ENCODE measurements at places on chromosomes 1 and 21.

GRCh38 chr1:89556726-89557444 lies 32.3 kb downstream of the LRRC8B start:
- peaks cover 6% of the 10 kb centered on the region for H3K36me3 ChIP-seq
- H3K4me3 ChIP-seq, result no peak overlapping the region
- peaks cover 9% of the 10 kb centered on the region for H3K4me1 ChIP-seq
- no peaks in the 10 kb centered on the region for H3K27me3 ChIP-seq

DNA sequence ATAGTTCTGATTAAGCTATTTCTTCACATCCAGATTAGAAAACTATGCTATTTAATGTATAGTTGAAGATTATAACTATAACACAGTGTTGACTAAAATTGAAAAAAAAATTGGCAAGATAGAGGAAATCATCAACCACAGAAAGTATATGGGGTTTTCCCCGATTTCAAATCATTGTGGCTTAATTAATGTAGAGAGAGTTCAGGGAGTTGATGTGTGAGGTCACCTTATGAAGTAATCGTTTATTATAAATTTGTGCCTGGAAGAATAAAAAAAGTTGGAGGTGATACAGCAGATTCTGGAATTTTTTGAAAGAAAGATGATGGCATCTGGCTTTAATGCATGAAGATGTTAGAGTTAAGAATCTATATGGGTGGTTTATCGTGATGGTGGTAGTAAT lies 84.3 kb downstream of the PTGS2 start:
- peak; percentile 45 for DNase-seq
- H3K4me1 ChIP-seq, result peaks cover 6% of the 10 kb centered on the region
- H3K27ac ChIP-seq, result no peak overlapping the region
- no peaks in the 10 kb centered on the region for H3K27me3 ChIP-seq

DNA sequence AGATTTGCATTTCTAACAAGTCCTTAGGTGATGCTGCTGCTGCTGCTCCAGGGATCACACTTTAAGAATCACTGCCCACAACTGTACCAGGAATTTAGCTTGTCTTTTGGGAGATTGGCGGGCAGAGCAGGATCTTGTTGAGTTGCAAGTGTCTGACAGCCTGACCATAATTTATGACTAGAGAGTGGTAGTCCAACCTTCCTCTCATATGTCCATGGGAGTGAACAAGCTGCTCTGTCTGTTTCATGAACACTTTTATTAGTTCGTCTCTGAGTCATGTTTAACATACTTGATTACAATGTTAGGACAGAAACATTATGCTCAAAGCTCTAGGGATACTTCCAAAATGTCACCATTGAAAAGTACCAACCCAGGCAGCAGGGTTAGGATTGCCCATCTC lies 169.6 kb downstream of the TGFB2 start:
- peaks cover 11% of the 10 kb centered on the region for H3K4me1 ChIP-seq
- no peak for DNase-seq
- no peak overlapping the region for H3K4me3 ChIP-seq
- H3K27me3 ChIP-seq, result no peaks in the 10 kb centered on the region

- H3K4me1 ChIP-seq, result no peaks in the 10 kb centered on the region
- no peak overlapping the region for H3K4me3 ChIP-seq
- no peak for DNase-seq
- H3K27ac ChIP-seq, result no peak overlapping the region
These were observed 117.2 kb downstream of the DMRTB1 start for GRCh38 chr1:53576381-53576801.

DNA sequence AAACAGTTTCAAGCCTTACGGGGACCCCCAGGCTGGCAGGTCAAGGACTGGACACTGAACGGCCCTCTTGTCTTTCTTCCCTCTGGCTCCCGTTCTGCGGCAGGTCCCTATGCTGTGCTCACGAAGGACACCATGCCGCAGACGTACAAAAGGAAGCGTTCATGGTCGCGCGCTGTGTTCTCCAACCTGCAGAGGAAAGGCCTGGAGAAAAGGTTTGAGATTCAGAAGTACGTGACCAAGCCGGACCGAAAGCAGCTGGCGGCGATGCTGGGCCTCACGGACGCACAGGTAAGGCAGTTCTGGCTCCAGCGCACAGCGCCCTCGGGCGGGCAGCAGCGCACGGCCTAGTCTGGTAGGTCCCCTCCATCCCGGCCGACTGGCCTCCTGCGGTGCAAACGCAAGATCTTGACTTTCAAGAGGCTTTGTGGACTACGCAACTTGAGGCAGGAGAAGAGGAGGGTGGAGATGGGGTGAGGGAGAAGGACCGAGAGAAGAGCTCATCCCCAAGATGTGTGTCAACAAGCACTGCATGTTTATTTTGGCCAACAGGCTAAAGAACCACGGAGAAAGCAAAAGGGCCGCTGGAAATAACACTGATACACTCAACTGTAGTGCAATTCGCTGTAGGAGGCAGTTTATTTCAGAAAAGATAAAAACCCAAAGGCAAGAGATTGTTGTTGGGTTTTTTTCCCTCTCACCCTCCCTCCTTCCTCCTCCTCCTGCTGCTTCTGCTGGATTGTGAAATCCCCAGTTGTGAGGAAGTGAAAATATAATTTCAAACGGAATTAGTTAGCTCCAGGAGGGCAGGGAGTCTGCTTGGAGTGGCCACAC lies 3.0 kb downstream of the HLX start:
- no peaks in the 10 kb centered on the region for H3K27me3 ChIP-seq
- DNase-seq, result peak; percentile 53
- no peaks in the 10 kb centered on the region for H3K36me3 ChIP-seq
- H3K27ac ChIP-seq, result no peak overlapping the region
- H3K4me3 ChIP-seq, result no peak overlapping the region
- H3K4me1 ChIP-seq, result peaks cover 21% of the 10 kb centered on the region

- no peak overlapping the region for H3K27ac ChIP-seq
- H3K27me3 ChIP-seq, result no peaks in the 10 kb centered on the region
- peak; percentile 85 for DNase-seq
- H3K36me3 ChIP-seq, result peaks cover 9% of the 10 kb centered on the region
These were observed 18.9 kb downstream of the PGBD2 start for GRCh38 chr1:248924696-248925532.

DNA sequence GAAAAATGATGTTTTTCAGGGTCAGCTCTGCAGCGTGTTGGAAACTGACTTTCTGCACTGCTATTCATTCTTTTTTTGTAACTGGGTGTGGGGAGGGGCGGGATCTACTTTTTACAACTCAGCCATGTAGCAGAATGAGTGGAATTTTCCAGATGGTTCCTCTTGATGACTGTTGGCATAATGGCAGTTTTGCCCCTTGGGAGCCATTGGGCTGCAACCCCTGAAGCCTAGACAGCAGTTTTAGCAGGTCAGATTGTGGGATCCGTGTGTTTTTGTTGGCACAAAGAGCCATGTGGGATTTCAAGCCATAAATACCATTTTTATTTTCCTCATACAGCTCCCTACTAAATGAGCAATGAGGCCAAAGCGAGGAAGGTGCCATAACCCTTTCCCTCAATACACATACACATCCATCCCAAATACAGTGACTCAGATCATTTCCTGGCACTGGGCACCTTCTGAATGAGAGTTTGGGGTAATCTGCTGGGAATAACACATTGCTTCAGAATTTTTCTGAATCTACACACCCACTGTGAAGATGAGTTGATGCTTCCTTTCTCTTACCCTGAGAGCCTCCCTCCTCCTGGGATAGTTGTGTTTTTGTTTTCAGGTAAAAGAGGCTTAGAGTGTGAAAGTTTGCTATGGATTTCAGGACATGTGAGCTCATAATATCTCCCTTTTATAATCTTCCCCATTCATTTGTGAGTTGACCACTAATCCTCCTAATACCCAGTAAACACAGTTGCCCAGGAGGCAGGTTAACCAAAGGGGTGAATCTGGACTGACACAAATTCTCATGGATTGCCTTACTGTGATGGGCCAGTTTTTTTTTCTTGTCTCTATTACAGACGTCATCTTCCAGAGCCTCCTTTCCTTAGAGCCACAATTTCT lies 13.1 kb downstream of the S100A10 start:
- H3K36me3 ChIP-seq, result peaks cover 61% of the 10 kb centered on the region
- peaks cover 69% of the 10 kb centered on the region for H3K4me1 ChIP-seq
- DNase-seq, result peak; percentile 96
- H3K27ac ChIP-seq, result peak overlapping the region; percentile 14

DNA sequence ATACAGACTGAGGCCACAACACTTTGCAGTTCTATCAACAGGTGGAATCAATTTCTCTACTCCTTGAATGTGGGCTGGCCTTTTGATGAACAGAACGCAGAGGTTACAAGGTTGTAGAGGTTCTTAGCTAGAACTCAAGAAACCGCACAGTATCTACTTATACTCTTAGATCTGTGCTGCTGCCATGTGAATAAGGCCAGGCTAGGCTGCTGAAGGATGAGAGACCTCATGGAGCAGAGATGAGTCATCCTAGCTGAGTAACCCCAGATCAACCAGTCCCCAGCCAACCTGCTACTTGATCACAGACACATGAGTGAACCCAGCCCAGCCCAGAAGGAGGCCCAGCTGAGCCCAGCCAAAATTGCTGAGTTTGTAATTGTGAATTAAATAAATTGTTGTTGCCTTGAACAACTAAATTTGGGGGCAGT lies 35.3 kb upstream of the BCAR3 start:
- DNase-seq, result peak; percentile 38
- peaks cover 7% of the 10 kb centered on the region for H3K4me1 ChIP-seq
- H3K27ac ChIP-seq, result no peak overlapping the region
- H3K4me3 ChIP-seq, result no peak overlapping the region
